ENCODE measurements at places on chromosomes 4 and X. TPM values are rescaled to one million over a fixed set of nuclear protein-coding genes. Genes with fewer than 3 reads are reported as not detected.
A peak's percentile ranks its signal among the peaks of the same experiment; 100 is the strongest.

DNA sequence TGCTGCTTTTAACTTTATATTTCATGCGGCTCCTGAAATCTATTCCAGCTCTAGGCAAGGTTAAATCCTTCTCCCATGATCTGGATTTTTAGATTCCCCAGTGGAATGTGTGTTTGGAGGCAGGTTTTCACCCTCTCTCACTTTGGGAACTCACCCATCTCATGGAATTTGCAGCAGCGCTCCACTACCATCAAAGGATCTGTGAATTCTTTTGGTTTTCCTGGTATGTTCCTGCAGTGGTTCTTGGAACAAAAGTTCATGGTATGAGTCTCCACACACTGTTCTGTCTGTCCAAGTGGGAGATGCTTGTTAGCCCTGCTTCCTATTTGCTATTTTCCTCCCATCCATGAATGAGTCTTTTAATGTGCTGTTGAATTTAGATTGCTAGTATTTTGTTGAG, 14.0 kb downstream of the APOOL start:
- no peak for DNase-seq

- DNase-seq, result no peak
These were observed 552 bp downstream of the IKBKG start for GRCh38 chrX:154548028-154548316.

DNA sequence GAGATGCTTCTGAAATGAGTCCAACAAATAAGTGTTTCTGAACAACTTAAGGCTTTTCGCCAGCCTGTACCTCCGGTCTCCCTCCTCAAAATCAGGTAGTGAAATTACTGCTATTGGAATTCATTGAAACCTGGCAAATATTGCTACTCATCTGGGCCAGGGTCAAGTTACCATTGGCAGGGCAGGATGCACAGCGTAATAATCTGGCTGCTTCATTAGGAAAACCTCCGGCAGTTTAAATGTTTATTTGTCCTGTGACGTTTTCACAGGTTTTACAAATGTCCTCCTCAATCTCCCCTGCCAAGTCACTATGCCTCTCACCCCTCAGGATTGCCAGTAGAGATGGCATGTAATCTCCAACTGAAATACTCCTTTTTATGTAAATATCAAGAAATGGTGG, 92.6 kb upstream of the KDR start:
- no peak for DNase-seq

- no peak for DNase-seq
These were observed 2.5 kb upstream of the CITED1 start for GRCh38 chrX:72308209-72308565.

DNA sequence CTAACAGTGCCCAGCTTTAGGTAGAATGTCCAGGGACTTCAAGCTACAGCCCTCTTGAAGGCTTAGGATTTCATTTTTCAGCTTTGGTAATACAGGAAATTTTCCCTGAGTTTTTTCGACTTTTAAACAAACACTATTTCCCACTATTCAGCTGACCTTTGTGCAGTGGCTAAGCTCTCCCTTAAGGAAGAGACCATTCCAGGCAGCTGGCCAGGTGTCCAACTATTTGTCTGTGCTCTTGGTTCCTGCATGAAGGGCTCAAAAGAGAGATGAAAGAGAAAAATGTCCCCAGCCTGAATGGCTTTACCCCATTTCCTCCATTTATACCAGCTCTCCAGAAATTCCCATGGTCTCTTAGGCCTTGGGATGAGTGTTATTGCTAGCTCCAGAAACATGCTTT, 111.9 kb upstream of the KLF8 start:
- DNase-seq, result no peak

DNA sequence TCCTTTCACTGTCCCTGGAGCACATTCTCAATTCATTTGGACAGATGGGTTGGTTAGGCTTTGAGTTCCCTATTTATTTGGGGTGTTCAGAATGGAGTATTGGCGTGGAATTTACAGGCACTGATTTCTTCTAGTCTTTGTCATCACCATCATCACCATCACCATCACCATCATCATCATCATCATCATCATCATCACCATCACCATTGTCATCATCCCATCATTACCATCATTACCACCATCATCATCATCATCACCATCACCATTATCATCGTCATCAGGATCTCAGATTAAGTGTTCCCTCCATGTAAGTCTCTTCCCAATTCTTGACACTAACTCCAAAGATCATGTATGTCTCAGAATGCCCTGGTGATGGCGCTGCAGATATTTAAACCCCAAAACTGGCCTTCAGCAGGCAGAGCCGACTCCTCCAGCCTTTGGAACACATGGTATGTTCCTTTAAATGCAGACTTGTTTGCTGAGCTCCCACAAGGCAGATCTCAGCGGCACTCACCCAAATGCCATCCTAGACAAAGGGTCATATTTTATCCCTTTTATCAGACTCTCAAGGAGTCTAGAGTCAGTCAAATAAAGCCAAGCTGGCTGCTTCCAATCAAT, 19.8 kb upstream of the FAM9A start:
- no peak for DNase-seq

DNA sequence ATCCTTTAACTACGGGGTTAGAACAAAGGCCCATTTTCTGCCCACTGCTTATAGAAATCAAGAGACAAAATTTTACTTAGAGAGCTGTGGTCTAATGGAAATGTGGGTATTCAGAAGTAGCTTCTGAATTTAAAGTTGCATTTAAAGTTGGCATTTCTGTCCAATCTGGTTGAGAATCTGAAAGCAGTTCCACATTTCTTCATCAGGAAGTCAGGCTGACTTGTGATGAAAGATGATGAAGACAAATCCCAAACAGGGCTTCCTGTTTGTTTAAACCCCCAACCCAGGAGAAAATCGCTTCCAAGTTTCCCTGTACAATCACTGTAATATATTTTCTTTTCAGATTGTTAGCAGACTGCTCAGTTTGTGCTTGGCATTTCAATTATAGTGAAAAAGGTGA, 345.3 kb downstream of the SPRY1 start:
- no peak for DNase-seq

GRCh38 chr4:47567511-47567910, 82.4 kb downstream of the ATP10D start:
- no peak for DNase-seq

DNA sequence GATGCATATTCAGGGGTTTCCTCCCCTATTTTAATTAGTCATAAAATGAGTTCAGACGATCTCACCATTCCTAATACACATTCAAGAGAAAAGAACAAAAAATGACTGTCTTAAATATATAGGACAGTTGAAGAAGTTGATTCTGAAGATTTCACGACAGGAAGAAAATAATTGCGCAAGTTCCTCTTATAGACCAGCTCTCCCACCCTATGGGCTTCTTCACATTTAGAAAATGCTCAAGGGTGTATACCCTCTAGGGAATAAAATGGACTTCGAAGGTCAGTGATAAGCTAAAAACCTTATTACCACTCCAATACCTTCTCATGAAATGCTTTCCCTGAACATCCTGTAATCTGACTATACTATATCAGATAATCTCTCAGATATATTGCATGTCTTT, 149.2 kb upstream of the TEX13C start:
- DNase-seq, result no peak

DNA sequence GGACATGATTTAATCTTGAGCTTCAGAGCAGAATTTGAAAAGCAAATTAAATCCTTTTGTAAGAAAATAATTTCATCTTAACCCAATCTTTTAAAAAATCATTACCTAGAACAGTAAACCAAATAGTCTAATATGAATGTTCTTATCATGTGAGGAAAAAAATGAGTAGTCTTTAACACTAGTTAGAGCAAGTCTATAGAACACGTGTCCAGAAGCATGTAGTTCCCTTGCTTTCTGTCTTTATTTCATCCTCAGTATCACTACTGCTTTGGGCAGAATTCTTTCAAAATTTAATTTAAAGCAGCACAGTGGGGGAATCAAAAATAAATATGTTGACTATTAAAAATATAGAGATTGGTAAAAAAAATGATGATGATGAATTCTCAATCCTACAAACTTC, 2.1 kb downstream of the RBM47 start:
- DNase-seq, result no peak

DNA sequence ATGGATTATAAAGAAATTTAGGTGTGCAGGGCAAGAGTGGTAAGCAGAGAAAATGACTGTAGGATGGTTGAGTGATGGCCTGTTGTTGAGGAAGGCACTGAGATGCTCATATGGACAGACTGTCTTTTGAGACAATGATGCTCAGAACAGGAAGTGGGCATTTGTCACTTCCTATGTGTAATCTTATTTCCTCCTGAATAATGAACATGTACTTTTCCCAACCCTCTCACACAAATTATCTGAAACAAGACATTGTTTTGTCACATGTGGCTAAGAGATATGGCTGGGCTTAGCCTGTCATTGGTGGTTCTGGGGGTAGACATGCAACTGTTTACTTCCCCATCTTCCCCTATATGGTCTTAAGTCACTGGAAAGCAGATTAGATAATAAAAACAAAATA, 240.5 kb downstream of the CFAP47 start:
- DNase-seq, result no peak

DNA sequence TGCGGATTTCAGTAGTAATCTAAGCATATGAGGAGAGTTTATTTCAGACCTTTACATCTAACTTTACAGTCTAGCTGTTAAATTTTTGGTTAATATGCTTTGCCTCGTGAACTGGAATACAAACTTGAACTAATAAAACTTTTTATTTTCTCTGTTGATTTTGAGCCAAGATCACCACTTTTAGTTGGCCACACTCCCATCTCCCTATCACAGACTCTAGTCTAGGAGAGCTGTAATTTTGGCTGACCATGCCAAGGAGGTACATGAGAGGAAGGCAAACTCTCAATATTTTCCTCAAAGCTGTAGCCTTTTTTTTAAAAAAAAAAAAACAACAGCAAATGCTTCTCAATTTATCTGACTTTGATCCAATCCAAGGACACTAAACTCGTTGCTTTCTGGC, 597.5 kb upstream of the PCDH7 start:
- no peak for DNase-seq

GRCh38 chr4:113539408-113539807, 222.1 kb downstream of the CAMK2D start:
- DNase-seq, result no peak

- DNase-seq, result no peak
These were observed 1.5 kb downstream of the ARAP2 start for GRCh38 chr4:36242629-36243354.

DNA sequence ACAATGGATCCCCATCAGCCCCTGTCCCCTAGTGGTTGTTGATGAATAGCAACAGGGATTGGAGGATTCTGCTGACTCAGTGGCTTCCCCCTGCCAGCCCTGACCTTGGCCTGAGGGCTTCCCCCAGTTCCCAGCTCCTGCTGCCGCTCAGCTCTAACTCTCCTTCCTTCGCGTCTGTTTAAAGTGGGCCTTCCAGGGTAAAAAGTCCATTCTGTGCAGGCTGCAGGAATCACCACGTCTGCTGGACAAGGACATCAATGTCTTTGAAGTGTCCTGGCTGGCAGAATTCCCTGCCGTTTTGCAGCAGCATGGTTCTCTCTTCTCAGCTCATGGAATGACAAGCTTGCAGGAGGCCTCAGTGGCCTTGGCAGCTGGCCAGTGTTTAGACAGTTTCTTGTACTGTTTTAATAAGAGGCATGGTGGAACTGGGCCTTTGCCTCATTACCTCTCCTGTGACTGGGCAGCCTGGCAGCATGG, 152.5 kb upstream of the STX18 start:
- DNase-seq, result no peak

GRCh38 chr4:6910340-6910959, 824 bp downstream of the TBC1D14 start:
- DNase-seq, result no peak

GRCh38 chr4:138953961-138954371, 61.6 kb upstream of the NOCT start:
- DNase-seq, result peak; percentile 47

GRCh38 chrX:41442824-41443550, 4.2 kb upstream of the NYX start:
- DNase-seq, result no peak

- DNase-seq, result no peak
These were observed 70.9 kb upstream of the UGT2B7 start for GRCh38 chr4:69025191-69025998.

DNA sequence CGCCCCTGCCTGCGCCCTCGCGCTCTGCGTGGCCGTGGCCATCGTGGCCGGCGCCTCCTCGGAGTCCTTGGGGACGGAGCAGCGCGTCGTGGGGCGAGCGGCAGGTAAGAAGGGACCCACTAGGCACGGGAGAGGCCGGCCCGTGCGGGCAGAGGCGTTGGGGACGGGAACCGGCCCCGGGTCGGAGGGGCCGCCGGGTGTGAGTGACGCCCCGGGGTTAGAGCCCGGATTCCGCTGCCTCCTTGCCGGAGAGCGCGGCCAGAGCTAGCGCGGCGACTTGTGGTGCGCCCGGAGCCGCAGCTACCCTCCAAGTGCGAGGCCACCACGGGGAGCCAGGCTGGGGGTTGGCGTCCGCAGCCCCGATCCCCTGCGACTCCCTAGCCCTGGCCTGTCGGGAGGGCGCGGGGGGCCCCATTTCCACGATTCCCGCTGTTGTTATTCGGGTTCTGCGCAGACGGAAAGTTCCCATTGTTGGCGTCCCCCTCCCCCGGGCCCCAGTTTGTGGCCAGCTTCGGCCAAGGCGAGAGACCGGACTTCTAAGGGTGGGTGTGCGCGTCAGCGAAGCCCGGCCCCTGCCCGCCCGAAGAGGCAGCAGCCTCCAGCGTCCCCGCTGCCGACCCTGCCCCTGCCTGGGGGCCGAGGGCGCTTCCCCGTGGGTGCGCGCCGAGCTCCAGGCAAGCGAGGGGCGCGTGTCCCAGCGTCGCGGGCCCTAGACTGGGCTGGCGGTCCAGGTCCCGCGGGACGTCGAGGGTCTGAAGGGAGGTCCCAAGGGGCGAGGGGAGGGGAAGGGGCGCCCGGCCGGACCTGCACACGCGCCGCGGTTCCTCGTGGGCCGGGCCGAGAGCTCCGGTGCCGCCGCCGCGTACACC, 1.1 kb downstream of the FGFR3 start:
- DNase-seq, result peak; percentile 28

DNA sequence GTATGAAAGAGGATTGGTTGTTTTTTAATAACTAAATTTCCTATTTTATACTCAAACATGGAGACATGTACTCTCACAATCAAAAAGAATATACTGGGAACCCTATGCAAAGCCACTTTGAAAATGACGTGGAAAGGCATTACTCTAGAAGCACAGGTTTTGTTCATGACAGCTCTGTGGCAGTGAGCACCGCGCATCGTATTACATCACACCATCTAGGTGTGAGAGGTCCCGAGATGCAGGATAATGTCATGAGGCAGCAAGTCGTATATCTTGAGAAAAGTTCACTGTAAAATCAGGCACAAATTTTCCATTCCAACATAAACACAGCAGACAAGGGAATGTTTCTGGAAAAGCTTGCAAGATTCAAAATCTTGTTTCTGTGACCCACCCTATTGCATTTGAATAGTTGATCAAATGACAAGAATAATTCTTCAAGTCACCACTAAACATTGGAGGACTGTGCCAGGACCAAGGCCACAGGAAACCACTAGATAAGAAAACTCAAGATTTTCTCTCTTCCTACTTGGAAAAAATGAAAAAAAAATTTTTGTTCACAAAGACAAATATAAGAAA, 127.6 kb downstream of the LDB2 start:
- no peak for DNase-seq

S100G gene
- total RNA-seq, result not detected

PLP1 gene
- not detected for total RNA-seq

VCX3A gene
- total RNA-seq, result not detected

QRFPR gene
- not detected for total RNA-seq

L1CAM gene
- not detected for total RNA-seq

CPXCR1 gene
- not detected for total RNA-seq

ABCE1 gene
- 170 TPM for total RNA-seq
